ENCODE measurements at places on chromosomes 6 and 20.

GRCh38 chr6:138331984-138332383, 45.7 kb upstream of the SMIM28 start:
- DNase-seq = no peak

DNA sequence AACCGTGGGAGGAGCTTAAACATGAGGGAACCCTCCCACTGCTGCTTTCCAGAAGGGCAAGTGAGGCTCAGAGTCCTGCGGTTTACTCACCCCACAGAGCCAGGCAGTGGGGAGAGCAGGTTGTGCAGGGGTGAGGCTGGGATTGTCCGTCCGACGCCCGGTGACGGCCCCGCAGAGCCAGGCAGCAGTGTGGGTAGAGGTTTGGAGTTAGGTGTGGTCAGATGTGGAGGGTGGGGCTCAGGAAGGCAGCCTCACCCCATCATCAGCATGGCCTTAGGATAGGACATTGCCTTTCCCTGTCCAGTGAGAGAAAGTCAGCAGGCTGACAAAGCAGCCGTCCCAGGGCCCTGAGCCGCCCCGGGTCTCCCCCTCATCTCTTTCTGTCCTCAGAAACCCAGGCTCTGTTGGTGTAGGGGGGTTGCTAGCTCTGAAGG, 234.6 kb downstream of the DLL1 start:
- no peak for DNase-seq

- DNase-seq = no peak
Observed at GRCh38 chr20:15241681-15242080, 904.3 kb upstream of the FLRT3 start.

DNA sequence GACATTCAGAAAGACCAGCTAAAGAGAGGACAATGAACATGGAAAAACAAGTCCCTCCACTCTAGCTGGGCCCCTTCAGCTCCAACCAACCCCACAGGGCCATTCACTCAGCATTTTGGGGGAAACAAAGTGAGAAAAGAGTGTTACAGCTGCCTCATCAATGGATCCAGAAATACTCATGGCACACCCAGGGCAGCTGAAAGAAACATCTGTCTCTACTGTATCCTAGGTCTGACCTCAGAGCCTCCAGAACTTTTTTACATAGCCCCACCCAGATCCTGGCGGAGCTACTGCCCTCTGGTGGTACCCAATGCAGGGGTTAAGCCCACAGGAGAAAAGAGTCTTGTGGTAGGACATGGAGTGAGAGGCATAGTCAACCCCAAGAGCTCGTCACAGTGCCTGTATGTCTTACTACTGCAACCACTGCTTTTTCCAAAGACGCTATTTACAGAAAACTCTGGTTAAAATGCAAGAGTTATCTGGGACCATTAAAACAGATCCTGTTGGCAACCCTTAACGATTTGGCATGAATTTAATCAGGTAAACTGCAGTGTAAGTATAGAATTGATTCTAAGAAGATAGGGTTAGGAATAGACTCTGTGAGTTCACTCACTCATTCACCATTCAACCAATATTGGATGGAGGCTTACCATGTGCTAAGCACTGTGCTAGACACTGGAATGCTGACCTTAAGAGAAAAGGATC, 37.4 kb upstream of the FAM83C start:
- DNase-seq = peak; percentile 79

GRCh38 chr6:117919775-117920729, 13.0 kb downstream of the SLC35F1 start:
- DNase-seq = no peak

DNA sequence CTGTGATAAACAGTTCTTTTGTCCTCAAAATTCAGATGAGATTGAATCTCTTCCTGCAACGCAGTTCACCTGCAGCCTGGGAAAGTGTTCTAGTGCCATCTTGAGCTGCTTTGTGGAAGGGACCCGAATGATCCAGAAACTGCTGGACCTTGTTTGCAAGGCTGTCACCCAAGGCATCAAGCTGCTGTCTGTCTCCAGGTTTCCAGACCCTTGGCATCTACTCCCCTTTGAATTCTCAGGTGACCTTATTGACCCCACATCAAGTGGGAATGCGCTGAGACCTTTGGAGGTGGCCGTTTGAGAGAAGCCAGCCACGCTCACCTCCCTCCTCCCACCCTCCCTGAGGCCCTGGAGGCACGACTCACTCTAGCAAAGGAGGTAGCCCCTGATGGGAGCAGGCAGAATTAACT, 112.5 kb downstream of the EDN3 start:
- DNase-seq = no peak

DNA sequence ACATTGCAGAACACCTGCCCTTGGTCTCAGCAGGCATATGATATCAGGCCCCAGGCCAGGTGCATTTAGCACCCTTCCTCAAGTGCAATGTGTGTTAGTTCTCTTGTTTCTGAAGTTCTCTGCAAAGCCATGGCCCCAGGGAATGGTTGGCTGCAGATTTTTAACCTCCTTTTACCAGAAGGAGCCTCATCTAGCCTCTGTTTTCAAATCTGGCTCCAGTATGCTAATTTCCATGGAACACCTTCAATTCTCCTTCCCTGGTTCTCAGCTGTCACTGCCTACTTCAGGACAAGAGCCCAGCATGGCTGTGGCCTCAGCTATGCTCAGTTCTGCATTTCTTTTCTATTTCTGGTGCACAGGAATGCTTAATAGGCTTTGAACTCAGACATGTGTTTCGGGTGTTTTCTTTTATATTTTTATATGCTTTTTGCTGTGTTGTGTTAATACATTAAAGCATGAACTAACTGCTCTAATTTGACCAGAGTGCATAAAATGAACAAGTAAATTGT, 51.6 kb upstream of the OGFRL1 start:
- no peak for DNase-seq

GRCh38 chr20:50330504-50331313, 140.1 kb downstream of the CEBPB start:
- DNase-seq = no peak

DNA sequence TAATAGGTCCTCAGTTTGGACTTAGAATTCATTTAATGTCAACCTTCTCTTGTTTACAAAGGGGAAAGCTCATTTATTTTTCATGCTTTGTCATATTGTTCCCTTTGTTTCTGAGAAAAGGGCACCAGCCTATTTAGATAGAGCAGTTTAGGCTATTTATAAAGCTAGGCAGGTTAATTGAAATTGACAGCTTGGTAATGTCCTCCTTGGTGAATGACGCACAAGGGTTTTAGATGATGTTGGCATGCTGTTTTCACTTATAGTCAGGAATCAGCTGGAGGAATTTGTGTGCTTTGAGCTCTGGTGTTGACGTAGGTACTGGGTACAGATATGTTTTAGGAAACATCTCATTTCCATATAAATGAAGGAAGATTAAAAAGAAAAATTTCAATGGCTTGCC, 45.2 kb downstream of the BCKDHB start:
- DNase-seq = no peak

DNA sequence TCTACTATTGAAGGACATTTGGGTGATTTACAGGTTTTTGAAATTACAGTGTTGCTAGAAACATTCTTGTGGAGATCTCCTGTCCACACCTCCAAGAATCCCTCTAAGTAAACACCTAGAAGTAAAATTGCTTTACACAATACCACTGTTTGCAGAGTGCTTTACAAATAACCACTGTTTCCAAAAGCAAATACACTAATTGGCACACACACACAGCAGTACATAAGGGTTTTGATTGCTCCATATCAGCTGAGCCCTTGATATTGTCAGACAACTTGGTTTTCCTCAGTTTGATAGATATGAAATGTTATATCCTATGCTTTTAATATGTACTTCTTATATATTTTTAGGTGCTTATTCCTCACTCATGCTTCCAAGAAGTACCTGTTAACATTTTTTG, 6.3 kb downstream of the HMGN4 start:
- no peak for DNase-seq

DNA sequence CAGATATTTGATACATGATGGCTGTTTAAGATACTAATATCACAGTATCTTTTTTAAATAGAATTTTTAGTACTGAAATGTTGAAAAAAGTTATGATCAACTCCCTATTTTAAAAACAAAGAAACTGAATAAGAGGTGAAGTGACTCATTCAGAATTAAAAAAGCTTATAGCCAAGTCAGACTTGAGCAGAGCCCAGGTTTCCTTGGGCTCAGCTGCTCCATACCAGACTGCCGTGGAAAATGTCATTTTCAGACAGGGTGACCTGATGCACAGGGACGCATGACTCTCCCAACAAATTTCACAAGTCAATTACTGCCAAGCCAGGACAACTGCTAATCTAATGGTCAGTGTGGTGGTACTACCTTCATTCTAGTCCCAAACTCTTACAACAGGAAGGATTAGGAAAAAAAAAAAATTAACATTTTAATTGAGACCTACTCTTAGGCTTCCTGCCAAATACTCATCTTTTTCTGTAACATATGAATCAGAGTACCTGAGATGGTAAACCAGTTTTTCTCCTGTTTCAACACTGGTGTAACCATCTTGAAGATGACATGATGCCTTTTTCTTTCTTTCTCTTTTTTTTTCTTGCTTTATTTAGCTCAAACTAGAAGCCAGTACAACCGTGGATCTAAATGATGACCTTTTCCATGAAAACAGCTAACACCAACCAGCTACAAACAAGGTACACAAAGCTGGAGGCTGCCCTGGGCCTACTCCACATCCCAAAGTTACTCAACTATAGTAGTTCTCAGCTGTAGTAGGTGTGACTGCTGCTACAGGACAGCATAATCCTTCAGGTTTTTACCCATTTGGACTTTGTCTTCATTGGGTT, 30.5 kb downstream of the SLC22A23 start:
- no peak for DNase-seq

- no peak for DNase-seq
Observed at GRCh38 chr6:20069021-20069522, 143.2 kb downstream of the MBOAT1 start.

- DNase-seq = no peak
Observed at GRCh38 chr6:54810147-54810546, 36.4 kb upstream of the FAM83B start.

GRCh38 chr6:13526727-13527670, 39.6 kb upstream of the GFOD1 start:
- no peak for DNase-seq

GRCh38 chr6:96795481-96795880, 41.8 kb downstream of the GPR63 start:
- DNase-seq = no peak

- DNase-seq = peak; percentile 36
Observed at GRCh38 chr20:53707371-53708055, 113.9 kb upstream of the ZNF217 start.

DNA sequence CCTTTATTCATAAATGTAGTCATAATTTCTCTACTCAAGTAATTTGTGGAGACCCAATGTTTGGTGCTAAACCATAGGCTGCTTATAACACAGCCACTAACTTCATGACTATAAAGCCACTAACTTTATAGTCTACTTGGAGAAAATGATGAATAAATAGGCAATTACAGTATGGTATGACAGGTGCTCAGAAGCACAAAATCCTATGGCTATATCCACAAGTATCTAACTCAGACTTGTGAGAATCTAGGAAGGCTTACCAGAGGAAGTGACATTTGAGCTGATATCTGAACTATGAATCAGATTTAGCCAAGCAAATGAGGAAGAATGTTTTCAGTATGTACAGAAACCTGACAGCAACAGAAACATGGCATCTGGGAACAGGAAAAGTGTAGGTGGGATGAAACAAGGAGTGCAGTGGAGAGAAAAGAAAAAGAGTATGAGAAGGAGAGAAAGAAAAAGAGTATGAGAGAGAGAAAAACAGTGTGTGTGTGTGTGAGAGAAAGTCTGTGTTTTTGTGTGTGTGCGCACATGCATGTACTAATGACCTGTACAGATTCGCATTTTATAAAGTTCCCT, 59.9 kb downstream of the REV3L start:
- no peak for DNase-seq

DNA sequence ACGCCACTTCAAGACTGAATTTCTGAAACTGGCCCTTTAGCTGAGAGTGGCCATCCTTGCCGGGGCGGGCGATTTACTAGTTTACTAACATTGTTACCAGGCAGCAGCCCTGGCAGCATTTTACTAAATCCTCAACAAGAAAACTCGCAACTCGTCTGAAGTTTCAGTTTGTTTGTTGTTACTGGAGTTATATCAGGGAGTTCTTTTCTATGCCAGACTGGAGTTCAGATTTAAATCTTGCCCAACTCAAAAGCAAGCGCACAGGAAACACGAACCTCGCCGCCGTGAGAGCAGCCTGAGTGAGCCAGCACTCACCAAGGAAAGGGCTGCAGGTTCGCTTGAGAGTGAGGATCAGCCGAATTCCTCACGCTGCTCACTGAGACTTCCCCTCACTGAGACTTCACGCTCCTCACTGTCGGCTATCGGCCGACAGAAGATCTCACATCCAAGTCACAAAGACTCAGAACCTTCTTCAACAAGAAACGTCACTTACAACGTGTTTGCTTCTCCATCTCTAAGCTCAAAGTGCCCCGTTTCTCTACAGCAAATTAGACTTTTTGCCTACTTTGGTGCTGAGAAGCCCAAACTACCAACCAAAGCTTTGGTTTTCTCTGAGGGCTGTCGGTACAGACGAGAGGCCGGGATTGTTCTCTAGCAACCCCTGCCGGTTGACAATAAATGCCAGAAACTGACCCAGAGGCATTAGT, 78.9 kb downstream of the OLIG3 start:
- peak; percentile 67 for DNase-seq

- peak; percentile 71 for DNase-seq
Observed at GRCh38 chr6:53894091-53894490, 99.3 kb downstream of the LRRC1 start.

GRCh38 chr6:126650931-126651330, 311.0 kb downstream of the CENPW start:
- no peak for DNase-seq

- DNase-seq = peak; percentile 96
Observed at GRCh38 chr20:50071039-50071888, 41.7 kb downstream of the UBE2V1 start.

DNA sequence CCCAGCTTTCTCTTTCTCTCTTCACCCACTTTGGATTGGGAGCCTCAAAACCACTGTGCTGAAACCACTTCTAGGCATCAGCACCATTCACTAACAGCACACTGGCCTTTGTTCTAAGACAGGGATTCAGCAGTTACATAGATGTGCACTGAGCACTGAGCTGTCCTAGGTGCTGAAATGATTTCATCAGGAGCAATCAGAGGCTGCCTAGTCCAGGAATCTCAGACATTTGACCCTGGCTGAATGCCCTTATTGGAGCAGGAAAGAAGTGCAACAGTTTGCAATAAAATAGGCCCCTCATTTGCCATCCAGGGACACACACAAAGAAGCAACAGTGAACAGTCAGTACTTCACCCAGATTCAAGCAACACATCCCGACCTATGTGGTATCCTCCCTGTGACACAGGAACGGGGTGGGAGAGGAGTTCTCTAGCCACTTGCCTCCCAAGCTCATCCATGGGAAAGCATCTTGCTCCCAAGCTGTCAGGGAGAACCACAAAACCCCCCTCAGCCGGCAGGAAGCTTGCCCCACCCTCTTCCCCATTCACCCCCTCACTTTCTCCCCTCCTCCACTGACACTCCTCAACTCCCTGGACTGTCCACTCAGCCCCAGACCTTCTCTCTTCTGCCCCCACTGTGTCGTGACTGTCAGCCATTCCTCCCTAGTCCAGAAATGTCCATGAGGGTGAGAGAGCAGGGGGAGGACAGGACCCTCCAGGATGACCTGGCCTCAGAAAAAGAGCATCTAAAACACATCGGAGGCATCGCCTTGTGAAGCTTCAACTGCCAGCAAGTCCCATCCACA, 304.4 kb downstream of the PREX1 start:
- no peak for DNase-seq
